Large intestine (tissue), 12 donors: ENCODE measurements at places on chromosomes 13 and 19. TPM values are rescaled to one million over a fixed set of nuclear protein-coding genes. Genes with fewer than 3 reads are reported as not detected.
A peak's percentile ranks its signal among the peaks of the same experiment; 100 is the strongest.

The NLRP11 gene
- 0.04 TPM for polyA plus RNA-seq

The ANGPTL4 gene
- polyA plus RNA-seq = 0.97 TPM

The PSG7 gene
- not detected for polyA plus RNA-seq

GRCh38 chr13:98803111-98803561 lies 50.7 kb upstream of the SLC15A1 start:
- no peak overlapping the region for H3K4me3 ChIP-seq
- peak; percentile 78 for DNase-seq
- no peaks in the 10 kb centered on the region for H3K27me3 ChIP-seq

- peaks cover 7% of the 10 kb centered on the region for H3K4me1 ChIP-seq
- H3K36me3 ChIP-seq = no peaks in the 10 kb centered on the region
- H3K4me3 ChIP-seq = peak within 1 kb of the TSS; percentile 24
- no peaks in the 10 kb centered on the region for H3K27me3 ChIP-seq
These were observed at the start of gene F2RL3 for GRCh38 chr19:16888629-16889365. TSS of gene F2RL3 (plus strand) at chr19:16888999. CDS start at chr19:16889190, 191 bp downstream.

- DNase-seq = peak; percentile 14
- H3K27ac ChIP-seq = no peak overlapping the region
- no peaks in the 10 kb centered on the region for H3K4me1 ChIP-seq
- H3K27me3 ChIP-seq = no peaks in the 10 kb centered on the region
- no peak overlapping the region for H3K4me3 ChIP-seq
These were observed 26.4 kb upstream of the ZNF507 start for GRCh38 chr19:32318884-32319520.

GRCh38 chr19:54155694-54156093 lies 3.8 kb downstream of the LENG1 start:
- H3K4me3 ChIP-seq = no peak overlapping the region
- no peak overlapping the region for H3K27ac ChIP-seq
- H3K4me1 ChIP-seq = peaks cover 12% of the 10 kb centered on the region
- H3K27me3 ChIP-seq = no peaks in the 10 kb centered on the region
- DNase-seq = no peak
